ENCODE measurements at places on chromosomes 2 and 18.

- no peak for DNase-seq
These were observed 222.3 kb downstream of the HDAC4 start for GRCh38 chr2:239178484-239178883.

- no peak for DNase-seq
These were observed 92.1 kb downstream of the TMEM18 start for GRCh38 chr2:584863-585823.

GRCh38 chr2:84301717-84302116 lies 157.4 kb downstream of the SUCLG1 start:
- DNase-seq = no peak

DNA sequence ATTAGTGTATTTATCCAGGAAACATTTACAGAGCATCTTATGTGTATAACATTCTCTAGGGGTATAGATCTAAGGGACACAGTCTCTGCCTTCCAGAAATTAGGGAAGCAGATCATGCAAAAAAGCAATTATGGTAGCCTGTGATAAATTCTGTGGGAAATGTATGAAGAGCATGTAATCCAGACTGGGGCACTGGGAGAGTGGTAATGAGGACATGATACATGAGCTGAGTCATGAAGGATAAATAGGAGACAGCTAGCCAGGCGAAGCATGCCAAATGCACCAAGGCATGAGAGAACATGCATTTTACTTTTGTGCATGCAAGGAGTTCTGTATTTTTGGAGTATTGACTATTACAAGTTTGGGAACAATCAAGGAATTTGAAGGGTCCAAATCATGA lies 8.9 kb upstream of the RPRM start:
- DNase-seq = no peak

- no peak for DNase-seq
These were observed 30.5 kb upstream of the MRPS9 start for GRCh38 chr2:105007367-105007766.

GRCh38 chr2:233409286-233409991 lies 55.1 kb downstream of the DGKD start:
- no peak for DNase-seq

- DNase-seq = no peak
These were observed 120.6 kb upstream of the FBXO11 start for GRCh38 chr2:48026865-48027264.

Measured in brain microvascular endothelial cell (primary cell).